NCI-H1930 (cell line): ENCODE measurements at places on chromosomes 7 and 10.

GRCh38 chr7:55073051-55073511 is 54.3 kb downstream of the EGFR start:
- no peak for DNase-seq

DNA sequence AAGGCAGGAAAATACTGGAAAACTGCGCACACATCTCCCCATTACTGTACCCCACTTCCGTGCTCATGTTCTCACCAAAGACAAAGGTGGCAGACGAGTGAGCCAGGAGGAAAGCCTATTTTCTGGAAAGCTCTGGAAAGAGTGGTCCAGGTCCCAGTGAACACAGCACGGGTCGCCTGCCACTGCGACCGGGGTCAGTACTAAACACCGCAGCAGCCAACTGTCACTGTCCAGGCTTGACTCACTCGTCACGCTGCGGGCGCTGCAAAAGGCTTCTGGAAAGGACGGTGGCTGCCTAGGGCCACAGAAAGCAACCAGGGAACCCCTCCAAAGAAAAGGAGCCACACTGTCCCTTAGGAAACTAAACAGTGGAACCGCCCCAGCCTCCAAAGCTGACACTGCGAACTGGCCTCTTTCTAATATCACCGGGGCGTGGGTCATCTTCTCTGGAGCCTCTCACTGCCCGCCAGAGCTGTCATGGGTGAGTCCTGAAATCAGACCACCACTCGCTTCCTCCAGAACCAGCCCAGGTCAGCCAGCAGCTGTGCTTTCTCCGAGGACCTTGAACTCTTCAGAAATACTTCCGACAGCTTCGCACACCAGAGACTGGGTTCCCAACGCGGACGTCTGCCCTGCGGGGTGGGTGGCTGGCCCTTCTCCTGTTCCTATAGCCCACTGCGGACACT is 4.0 kb downstream of the RADIL start:
- no peak for DNase-seq

GRCh38 chr7:27863880-27864279 is 123.9 kb downstream of the TAX1BP1 start:
- DNase-seq: no peak

DNA sequence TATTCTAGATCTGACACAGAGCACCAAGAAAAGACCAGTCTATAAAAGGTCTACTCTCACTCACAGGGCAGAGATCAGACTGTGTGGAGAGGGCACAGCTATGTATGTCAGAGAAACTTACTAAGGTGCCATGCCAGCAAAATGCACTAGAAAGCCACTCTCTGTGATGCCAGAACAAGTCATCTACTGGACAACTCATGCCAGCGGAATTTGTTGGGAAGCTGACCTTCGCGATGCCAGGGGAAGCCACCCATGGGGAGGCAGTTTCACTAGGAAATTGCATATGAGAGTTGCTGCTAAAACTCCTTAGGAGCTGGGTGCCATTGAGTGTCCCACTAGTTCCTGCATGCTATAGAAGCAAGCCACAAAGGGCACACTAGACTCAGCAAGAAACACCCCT is 58.5 kb downstream of the MICU1 start:
- DNase-seq: no peak

DNA sequence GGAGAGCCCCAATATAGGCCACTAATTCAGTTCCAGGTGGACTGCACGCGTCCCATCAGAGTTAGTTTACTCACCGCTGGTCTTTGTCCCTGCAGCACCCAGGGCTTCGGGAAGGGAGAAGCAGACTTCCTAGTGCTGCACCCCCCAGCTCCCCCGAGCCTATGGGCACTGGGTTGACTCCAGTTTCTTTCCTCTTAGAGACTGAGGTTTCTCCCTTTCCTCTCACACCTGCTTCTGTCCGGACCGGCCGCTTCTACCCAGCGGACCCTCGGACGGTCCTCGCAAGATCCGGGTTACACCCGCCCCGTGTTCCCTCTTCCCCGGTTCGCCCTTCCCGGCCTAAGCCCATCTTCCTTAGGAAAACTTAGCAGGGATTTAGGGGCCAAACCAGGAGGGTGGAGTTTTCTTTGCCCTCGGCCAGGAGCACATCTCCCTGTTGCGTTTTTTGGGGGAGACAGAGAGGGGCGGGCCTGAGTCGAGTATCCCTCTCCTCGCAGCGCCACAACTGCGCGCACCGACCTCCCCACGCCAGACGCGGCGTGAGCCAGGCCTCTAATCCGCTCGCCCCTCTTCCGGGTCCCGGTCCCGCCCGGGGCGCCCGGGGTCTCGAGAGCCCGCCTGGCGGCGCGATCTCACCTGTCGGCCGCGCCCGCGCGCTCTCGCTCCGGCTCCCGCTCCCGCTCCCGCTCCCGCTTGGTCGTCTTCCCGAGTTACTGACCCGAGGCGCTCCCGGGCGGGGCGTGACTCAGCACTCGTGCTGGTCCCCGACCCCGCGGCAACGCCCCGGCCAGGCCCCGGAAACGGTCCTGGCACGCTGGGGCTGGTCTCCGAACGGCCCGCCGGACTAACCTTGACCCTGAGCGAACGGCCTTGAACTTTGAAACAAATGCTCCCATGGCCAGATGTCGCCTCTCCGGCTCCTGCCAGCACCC is at the start of gene AIFM2:
Gene AIFM2 (minus strand): TSS at position 728 of the 932 bp plus-strand sequence. CDS start 8,741 bp downstream, outside the sequence.
- peak; percentile 40 for DNase-seq

- no peak for DNase-seq
Observed at GRCh38 chr10:69902835-69903535, 101.3 kb downstream of the COL13A1 start.

GRCh38 chr10:127337801-127338200 is 141.4 kb upstream of the INSYN2A start:
- DNase-seq: no peak

GRCh38 chr10:100811752-100812750 is 66.7 kb downstream of the PAX2 start:
- DNase-seq: no peak

DNA sequence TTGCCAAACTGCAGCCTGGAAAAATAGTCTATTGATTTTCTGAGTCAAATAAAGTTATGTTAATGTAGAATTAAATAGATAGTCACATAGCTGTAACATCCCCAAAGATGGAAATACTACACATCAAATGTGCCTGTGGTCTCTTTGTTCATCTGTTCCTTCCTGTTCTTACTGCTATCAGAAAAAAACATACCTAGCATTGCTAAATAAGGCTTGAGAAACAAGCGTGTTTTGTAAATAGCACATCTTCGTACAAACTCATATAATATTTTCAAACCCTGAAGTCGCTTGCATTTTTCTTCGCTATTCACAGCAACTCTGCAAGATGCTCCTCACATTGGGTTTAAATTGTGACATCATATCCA is 116.1 kb downstream of the KLF6 start:
- no peak for DNase-seq

- DNase-seq: no peak
Observed at GRCh38 chr7:22108151-22108845, 162.6 kb upstream of the CDCA7L start.

GRCh38 chr10:93150289-93150688 is 76.6 kb downstream of the CYP26A1 start:
- DNase-seq: no peak

GRCh38 chr10:98101366-98101765 is 33.1 kb upstream of the R3HCC1L start:
- DNase-seq: no peak

GRCh38 chr7:11751807-11752389 is 80.1 kb downstream of the THSD7A start:
- DNase-seq: no peak

GRCh38 chr7:22697876-22698606 is 29.0 kb upstream of the IL6 start:
- no peak for DNase-seq

GRCh38 chr10:59847888-59848287 is 58.5 kb downstream of the CCDC6 start:
- no peak for DNase-seq

- DNase-seq: no peak
Observed at GRCh38 chr10:102773320-102773719, 29.6 kb downstream of the WBP1L start.

DNA sequence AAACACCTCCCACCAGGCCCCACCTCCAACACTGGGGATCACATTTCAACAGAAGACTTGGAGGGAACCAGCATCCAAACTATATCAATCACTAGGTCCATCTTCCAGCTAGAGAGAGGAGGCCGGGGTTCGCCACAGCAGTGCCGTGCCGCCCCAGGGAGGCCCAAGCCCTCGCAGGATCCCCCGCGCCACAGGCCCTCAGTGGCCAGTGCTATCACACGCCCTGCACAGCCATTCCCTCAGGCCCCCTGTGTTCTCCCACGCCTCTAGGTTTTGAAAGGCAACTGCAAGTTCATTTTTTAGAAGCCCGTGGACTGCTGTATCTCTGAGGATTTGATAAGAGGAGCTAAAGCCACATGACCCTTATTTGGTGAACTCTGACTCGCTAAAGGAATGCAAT is 136.4 kb downstream of the OAT start:
- DNase-seq: no peak

DNA sequence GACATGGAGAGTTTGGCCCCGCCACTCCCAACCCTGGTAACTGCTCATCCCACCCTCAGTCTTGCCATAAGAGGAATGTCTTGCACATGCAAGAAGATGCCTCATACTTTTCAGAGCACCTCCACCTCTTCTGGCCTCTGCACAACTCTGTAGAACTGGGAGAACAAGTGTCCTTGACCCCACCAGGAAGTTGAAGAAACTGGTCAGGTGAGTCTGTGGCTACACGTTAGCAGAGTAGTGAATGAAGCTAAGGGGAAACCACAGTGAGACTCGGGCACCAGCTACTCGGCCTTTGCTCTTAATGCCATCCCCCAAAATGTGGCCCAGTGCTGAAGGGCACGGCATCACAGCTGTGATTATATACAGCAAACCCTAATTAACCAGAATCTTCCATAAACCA is 110.1 kb downstream of the ARID5B start:
- DNase-seq: no peak

DNA sequence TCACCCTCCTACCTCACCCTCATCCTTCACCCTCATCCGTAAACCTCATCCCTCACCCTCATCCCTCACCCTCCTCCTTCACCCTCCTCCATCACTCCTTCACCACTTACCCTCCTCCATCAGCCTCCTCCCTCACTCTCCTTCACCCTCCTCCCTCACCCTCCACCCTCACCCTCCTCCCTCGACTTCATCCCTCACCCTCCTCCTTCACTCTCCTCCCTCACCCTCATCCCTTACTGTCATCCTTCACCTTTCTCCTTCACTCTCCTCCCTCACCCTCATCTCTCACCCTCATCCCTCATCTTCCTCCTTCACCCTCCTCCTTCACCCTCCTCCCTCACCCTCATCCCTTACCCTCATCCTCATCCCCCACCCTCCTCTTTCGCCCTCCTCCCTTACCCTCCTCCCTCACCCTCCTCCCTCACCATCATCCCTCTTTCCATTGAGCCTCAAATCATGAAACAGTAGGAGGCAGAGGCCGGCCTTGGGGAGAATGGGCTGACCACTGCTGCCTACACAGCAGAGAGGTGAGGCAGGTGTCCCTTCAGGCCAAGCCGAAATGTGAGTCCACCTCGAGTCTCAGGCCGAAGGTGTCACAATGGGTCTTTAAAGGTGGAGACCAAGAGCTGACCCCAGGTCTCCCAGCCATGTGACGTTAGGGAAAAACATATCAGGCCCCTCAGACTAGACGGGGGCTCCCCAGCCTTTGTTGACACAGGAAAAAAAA is 53.0 kb downstream of the PDGFA start:
- no peak for DNase-seq

DNA sequence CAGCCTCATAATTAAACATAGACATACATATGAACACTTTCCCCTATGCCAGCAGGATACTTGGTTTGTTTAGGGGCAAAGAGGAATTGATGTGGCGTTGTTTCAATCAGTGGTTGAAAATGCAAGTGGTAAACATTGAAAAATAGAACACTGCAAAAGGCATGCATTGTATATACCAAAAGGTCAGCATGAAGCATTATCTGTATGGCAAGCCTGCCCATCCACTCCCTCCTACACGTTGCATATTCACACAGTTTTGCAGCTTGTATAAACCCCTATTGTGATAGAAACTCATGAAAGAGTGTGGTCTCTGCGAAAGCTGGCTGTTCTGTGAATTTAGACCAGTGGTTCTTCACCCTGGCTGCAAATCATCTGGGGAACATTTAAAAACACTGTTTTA is 17.1 kb downstream of the CAV1 start:
- no peak for DNase-seq

- no peak for DNase-seq
Observed at GRCh38 chr7:151058781-151059366, 515 bp upstream of the SLC4A2 start.

- no peak for DNase-seq
Observed at GRCh38 chr10:12529976-12530375, 180.6 kb downstream of the CAMK1D start.

DNA sequence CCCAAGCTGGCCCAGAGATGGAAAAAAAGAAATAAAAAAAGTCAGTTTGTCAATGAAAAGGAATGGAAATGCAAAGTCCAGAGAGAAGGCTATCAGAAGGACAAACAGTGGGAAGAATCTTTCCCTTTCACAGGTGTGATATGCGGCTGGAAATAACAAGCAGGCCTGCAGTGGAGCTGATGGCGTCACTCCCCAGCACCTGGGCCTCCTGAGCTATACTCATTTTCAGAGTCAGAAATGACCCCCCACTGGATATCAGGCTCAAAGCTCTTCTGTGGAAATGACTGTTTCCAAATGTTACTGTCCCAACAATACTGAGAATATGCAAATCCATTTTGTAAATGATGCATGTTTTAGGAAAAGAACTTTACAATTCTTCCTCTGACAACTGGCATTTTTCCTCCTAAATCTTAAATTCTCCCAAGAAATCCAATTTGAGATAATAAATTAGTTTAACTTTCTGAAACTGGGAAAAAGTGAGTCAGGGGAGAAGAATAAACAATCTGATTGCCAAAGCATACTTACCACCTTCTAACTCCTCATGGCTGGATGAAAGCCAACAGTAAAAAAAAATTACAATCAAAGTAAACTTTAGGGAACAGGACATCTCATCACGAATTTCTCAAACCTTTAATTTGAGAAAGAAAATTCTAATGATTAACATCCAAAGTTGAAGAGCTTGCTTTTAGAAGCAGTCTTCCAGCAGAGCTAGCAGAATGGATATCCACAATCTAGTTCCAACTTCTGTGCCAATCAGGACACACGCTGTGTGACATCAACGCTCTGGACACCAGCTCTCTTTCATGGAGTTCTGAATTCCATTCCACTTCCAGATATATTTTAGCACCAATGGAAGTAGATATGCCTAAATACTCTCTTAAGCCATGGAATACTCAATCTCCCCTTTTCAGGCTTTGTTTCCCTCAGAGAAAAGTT is 5.3 kb upstream of the CUZD1 start:
- no peak for DNase-seq

GRCh38 chr7:114182837-114183236 is 231.8 kb upstream of the FOXP2 start:
- DNase-seq: no peak
